CD4-positive, alpha-beta T cell treated with Interleukin-1 beta for 1 hour (primary cell): ENCODE measurements at places on chromosomes 7 and 10.

DNA sequence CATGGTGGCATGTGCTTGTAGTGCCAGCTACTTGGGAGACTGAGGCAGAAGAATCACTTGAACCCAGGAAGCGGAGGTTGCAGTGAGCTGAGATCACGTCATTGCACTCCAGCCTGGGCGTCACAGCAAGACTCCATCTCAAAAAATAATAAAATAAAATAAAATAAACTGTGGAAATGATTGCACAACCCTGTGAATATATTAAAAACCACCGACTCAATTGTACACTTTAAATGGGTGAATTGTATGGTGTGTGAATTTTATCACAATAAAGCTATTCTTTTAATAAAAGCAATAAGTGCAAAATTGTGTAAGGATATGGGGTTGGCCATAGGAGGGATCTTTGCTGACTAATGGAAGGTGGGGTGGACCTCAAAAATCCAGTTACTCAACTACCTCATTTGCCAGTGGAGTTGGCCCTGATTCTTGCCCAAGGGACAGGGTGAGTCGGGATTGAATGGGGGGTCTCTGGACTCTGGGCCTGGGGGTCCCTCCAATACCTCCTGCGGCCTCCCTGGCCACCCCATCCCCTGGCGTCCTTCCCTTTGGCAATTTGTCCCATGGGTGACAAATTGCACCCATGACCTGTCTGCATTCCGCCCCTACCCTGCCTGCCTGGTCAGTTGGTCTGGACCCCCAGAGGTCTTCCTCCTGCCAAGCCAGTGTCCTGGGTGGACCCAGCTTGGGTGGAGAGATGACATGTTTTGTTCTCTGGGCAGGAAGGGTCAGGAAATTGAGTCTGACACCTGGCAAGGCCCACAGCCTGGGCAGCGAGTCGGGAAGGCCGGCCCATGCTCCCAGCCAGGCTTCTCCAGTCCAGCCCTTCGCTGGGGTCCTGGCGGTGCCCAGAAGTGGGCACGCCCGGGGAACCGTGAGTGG lies 61.7 kb upstream of the ELN start:
- DNase-seq = no peak

DNA sequence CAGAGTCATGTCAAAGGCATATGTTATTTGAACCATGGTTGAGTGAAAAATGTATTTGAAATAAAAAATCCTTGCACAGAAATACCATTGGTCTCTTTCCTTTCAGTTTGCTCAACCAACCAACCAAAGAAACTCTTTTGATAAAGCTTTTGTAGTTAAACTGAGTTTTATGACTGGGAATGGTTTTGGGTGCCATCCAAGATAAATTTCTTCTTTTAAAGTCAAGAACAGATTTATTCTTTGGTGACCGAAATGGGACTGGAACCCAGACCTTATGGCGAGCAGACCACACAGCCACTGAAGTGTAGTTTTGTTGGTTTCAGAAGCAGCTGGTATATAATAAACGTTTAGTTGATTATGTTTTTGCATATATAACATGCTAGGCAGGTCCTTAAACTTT lies 2.8 kb upstream of the GALNT17 start:
- DNase-seq = no peak

DNA sequence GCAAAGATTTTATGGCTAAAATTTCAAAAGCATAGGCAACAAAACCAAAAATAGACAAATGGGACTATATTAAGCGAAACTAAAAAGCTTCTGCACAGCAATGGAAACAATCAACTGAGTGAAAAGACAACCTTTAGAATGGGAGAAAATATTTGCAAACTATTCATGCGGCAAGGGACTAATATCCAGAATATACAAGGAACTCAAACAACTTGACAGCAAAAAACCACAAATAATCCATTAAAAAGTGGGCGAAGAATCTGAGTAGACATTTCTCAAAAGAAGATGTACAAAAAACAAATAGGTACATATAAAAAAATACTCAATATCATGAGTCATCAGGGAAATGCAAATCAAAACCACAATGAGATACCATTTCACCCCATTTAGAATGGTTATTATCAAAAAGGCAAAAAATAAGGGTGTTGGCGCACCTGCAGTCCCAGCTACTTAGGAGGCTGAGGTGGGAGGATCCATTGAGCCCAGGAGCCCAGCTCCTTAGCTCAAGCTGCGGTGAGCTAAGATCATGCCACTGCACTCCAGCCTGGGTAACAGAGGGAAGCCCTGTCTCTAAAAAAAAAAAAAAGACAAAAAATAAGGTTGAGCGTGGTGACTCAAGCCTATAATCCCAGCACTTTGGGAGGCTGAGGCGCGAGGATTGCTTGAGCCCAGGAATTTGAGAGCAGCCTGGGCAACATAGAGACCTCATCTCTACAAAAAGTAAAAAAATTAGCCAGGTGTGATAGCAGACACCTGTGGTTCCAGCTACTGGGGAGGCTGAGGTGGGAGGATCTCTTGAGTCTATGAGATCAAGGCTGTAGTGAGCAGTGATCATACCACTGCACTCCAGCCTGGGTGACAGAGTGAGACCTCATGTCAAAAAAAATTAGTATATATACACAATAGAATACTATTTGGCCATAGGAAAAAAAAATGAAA lies 4.2 kb upstream of the CCM2 start:
- DNase-seq = no peak

DNA sequence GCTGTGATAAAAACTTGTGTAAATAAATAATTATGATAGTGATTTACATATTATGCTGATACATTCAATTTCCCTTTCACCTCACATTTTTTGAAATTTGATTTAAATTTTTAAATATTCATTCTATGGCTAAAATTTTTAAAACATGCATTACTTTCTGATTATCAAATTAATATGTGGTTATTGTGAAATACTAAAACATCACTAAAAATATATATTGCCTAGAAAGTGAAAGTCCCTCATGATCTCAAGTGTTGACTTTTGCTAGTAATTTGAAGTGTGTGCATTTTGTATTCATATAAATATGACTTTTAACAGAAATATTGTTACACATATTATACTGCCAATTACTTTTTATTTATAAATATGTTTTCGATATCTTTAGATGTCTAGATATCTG lies 3.1 kb downstream of the LRRC72 start:
- DNase-seq = no peak

DNA sequence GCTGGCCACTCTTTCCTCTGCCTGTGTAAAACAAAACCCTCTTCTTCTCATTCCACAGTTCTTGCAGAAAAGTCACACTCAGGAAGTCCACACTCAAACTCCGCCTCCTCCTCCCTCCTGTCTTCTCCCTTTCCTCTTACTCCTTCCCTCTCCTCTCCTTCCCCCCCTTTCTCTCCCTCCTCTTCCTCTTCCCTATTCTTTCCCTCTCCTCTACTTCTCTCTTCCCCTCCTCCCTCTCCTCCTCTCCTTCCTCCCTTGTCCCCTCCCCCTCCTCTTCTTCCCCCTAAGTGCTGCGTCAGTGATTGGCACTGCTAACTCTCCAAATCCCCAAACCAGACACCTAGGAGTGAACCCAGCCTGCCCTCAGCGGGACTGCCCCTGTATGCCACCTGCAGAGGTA lies 67.0 kb downstream of the ZNF467 start:
- DNase-seq = no peak

- no peak for DNase-seq
Measured at GRCh38 chr7:155375337-155376277, 77.9 kb downstream of the INSIG1 start.
